WERI-Rb-1 (cell line): ENCODE measurements at places on chromosomes 4 and X.

- no peak for DNase-seq
Measured at GRCh38 chrX:98731821-98732220, 1678.3 kb downstream of the PCDH19 start.

DNA sequence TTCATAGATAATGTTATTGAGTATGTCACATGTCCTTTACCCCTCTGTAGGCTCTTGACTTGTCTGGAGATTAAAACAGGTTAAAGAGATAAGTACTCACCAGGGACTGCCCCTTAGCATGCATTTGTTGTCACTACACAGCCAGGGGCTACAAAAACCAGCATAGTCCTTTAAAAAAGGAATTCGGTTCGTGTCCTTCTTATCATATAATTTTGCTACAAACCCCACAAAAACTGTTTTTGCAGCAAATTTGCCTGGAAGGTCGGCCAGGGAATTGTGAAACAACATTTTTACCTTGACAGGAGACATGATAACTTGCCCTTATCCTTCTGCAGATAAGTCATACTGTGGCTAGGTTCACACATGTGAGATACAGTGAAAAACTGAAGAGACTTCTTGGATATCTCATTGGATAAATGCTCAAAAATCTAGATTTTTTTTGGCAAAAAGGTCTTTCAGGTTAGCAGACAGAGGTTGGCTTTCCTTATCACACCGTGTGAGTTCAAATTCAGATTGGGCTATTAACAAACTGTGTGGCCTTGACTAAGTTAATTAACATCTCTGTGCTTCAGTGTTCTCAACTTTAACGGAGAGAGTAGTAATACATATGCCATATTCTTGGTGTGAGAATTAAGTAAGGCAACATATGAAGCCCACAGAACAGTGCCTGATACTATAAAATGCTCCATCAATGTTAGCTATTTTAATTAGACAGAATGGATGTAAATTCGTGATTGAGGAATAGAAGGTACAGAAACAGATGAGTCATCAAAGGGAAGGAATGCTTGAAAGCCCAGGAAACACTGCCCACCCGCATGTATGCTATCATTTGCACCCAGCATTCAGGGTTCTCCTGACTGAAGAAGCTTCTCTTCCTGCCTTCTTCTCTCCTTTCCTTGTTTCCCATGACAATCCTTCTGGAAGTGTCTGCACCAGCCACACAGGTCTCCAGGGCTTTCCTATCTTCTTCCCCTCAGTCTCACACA, 30.0 kb downstream of the FAM9C start:
- no peak for DNase-seq

- no peak for DNase-seq
Measured at GRCh38 chr4:148770377-148770776, 328.2 kb upstream of the NR3C2 start.

- DNase-seq = no peak
Measured at GRCh38 chr4:128249787-128250668, 37.6 kb downstream of the PGRMC2 start.

DNA sequence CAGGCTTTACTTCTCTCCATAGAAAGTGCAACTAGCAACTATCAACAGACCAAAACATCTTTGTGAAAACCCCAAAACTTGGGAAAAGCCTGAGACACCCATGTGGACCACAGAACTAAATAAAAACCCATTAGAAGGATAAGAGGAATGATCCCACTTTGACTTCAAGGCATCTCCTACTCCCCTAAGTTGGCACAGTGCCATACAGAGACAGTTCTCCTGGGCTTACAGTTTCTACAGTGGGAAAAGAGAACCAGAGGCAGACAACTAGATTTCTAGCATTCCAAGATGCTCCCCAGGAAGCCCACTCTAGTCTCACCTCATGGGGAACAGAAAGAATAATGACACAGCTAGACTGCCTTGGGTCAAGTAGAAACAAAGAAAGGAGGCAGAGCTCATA, 20.4 kb downstream of the TMLHE start:
- no peak for DNase-seq

DNA sequence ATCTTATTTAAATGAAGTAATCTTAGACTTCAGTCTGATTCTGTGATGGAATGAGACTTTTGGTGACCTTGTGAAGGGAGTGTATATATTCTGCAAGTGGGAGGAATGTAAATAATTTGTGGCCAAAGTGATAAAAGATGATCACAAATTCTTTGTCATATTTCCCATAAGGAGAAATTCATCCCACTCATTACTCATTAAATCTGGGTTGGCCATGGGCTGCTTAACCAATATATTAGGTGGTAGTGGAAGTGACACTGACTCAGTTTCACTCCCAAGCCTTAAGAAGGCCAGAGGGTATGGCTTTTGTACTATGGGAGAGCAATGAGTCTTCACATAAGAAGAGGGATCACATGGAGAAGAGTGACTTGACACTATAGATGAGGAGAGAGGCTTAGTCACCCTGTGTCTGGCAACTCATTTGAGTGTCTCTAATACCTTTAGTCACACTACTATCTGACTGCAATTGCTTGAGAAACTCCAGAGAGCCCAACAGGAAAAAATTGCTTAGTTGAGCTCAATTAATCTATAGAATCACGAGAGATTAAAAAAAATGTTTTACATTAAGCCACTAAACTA, 408.2 kb upstream of the PITX2 start:
- DNase-seq = no peak

- peak; percentile 3 for DNase-seq
Measured at GRCh38 chr4:8847331-8847730, 24.3 kb downstream of the HMX1 start.

DNA sequence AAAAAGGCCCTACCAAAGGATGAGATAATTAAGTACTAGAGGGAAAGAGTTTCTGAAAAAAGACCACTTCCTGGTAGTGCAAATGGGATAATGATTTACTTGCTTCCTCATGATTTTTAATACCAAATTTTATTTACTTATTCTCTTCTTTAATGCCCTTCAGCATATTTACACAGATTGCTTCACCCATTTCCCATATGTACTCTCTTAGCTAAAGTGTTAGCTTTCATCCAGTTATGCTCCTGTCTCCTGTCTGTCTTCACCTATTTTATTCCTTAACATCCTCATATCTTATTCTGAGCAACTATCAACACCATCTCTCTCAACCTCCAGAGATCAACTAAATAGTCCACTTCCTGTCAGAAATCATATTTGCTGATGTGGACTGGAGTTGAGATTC, 183.2 kb upstream of the HS3ST1 start:
- DNase-seq = no peak

DNA sequence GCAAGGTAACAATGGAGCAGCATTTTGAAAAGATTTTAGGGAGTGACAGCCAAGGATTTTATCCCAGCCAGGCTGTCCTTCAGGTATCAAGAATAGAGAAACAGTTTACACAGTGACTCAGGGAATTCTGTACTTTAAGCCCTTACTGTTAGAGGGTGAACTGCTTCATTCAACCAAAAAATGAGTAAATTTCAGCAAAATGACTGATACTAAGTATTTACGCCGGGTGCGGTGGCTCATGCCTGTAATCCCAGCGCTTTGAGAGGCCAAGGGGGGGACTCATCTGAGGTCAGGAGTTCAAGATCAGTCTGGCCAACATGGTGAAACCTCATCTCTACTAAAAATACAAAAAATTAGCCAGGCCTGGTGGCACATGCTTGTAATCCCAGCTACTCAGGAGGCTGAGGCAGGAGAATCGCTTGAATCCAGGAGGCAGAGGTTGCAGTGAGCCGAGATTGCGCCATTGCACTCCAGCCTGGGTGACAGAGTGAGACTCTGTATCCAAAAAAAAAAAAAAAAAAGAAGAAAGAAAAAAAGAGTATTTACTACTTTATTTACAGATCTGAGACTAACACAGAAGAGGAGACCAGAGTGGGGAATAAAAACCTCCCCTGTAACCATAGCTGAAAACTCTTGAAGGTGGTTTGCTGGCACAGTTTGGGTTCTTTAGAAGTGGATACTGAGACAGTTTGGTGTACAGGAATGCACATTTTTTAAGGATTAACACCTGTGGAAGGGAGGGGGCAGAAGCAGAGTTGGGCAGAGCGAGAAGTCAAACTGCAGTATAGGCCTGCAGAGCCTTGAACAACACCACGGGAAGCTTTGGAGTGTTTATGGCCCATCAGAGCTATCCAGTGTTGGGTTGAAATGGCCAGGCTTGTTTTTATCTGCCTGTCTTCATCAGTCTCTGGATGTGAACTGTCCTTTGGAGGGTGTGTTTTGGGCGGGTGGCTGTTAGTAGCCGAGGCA, 40.5 kb downstream of the TMEM131L start:
- no peak for DNase-seq
